ENCODE measurements at places on chromosomes 4 and X.

GRCh38 chr4:1669850-1670249 lies 14.3 kb downstream of the FAM53A start:
- no peak for DNase-seq

DNA sequence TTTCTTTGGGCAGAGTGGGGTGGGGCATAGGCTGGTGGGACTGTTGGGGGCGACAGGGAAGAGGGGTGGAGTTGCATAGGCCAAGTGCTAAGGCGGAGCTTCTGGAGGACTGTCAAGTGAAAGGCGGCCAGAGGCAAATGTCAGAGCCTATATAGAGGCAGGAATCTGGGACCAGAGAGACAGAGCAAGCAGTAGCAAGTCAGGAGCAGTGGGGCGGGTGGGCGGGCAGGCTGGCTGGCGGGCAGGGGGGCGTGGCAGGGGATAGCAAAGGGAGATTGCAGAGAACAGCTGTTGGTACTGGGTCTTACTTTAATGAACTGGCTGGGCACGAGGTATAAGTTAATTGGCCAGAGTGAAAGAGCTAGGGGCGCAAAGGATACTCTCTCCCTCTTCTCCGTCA lies 89.8 kb downstream of the RTL9 start:
- DNase-seq: no peak

GRCh38 chrX:153688506-153688905 lies 780 bp downstream of the SLC6A8 start:
- no peak for DNase-seq

- DNase-seq: no peak
These were observed 5.9 kb upstream of the GATB start for GRCh38 chr4:151766691-151767090.

DNA sequence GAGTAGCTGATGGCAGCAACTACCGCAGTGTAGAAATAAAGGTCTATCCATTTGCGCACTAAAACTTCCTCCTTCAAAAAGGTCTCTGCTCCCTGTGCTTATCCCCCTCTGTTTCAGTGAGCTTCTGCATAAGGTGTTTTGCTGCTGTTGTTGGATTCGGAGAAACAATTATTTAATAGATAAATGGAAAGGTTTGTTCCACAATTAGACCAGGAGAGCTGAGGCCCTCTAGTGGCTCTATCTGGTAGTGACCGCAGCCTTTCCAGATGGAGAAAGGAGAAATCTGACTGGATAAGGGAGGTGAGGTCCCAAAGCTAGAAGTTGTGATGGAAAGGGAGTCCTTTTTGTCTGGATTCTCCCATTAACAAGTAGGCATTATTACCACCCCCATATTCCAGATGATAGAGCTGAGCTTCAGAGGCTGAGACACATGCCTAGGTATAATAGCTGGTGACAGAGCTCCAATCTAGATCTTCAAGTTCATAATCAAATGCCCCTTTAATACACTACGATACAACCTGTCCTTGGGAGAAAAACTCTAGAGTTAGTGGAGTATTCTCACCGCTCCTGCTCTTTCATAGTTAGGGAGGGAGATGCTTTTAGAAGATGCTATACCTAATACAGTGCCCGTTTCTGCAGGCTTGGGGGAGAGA lies 5.1 kb upstream of the GABRQ start:
- no peak for DNase-seq

- no peak for DNase-seq
These were observed 121.7 kb downstream of the TEX13A start for GRCh38 chrX:105098812-105099211.

- no peak for DNase-seq
These were observed 1.6 kb upstream of the RBM46 start for GRCh38 chr4:154779362-154779947.

- no peak for DNase-seq
These were observed 86.5 kb downstream of the MAGED4 start for GRCh38 chrX:52271206-52271605.

DNA sequence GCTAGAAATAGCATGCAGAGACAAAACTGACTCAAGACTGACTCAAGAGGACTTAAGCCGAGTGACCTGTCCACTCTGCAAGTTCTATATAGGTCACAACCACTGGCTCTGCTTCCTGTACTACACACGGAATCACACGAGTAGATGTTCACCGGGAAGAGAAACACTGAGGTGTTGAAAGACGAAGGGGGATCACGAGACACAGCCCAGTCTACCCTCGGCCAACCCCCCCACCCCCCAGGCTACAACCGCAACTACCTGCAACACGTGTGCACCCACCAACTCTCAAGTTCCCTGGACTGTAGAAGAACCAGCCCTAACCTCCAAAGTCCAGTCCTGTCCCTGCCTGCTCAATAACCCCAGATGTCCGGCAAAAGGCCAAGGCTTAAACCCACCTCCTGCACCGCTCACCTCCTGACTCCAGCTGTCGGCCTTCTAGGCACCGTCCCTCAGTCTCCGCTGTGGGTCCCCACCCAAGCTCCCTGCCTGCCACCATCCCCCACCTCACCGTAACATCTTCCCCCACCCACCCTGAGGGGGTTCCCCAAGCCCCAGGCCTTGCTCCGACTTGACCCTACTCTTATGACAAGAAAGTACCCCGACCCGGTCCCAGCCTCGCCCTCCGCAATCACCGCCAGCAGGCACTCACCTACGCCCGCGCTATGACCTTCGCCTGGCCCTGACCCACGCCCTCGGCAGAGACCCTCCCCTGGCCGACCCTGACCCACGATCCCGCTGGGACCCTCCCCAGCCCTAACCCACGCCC lies 739 bp downstream of the GAK start:
- no peak for DNase-seq

DNA sequence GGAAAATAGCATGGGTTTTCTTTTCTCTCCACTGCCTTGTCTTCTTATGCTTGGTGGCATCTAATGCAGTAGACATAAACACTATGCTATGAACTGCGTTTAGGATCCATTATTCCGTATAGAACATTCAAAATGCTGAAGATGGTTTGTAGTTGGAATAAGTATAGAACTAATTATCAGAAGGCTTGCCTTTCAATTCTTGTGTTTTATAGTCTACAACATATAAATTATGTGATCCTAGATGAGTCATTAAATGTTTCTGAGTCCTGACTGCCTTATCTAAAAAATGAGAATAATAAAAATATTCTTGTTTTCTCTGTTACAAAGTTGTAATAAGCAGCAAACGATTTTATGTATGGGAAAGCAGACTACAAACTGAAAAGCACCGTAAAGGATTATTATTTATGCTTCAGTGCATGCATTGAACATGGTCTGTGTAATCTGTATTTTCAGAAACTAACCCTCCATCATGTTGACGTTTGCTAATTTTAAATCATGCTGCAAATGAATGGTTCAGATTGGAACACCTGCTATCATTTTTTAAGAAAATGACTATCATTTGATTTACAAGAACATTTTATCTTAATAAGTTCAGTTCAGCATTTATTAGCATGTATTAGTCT lies 335.9 kb upstream of the AADAT start:
- no peak for DNase-seq

GRCh38 chr4:26086621-26087441 lies 172.8 kb downstream of the SMIM20 start:
- DNase-seq: no peak

GRCh38 chr4:8916351-8916885 lies 44.8 kb upstream of the HMX1 start:
- DNase-seq: no peak

DNA sequence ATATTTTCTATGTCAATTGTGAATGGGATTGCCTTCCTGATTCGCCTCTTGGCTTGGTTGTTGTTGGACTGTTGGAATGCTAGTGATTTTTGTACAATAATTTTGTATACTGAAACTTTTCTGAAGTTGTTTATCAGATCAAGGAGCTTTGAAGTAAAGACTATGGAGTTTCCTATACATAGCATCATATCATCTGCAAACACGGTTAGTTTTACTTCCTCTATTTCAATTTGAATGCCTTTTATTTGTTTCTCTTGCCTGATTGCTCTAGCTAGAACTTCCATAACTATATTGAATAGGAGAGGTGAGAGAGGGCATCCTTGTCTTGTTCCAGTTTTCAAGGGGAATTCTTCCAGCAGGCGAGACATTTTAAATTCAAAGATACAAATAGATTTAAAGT lies 226.5 kb downstream of the FBXO8 start:
- DNase-seq: no peak

DNA sequence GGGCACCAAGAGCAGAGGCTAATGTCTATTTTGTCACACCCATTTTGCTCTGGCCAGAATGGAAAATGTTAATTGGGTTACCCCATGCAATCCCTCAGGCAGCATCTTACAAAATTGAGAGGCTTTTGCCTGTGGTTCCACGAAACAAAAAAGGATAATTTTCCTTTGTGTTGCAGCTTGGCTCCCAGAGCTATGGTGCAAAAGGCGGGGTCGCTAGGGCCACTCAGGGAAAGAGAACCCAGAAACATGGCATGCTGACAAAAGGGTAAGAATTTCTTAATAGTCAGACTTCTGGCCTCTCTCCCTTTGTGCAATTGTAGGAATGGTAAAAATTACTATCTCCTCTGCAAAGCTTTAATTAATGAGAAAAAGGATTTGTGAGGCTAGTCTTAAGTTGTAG lies 119.6 kb upstream of the BANK1 start:
- no peak for DNase-seq

GRCh38 chrX:45849261-45849862 lies 648.7 kb upstream of the DIPK2B start:
- no peak for DNase-seq

DNA sequence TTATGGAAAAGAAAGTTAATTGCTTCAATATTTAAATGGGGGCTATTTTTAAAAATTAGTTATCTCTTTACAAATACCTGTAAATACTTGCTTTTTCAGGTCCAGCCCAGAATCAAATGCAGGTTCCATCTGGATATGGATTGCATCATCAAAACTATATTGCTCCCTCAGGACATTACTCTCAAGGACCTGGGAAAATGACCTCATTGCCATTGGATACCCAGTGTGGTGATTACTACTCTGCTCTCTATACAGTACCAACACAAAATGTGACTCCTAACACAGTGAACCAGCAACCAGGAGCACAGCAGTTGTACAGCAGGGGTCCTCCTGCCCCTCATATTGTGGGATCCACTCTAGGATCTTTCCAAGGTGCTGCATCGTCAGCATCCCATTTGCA lies 29.2 kb downstream of the SEC24B start:
- no peak for DNase-seq

GRCh38 chrX:41240509-41240908 lies 93.5 kb upstream of the DDX3X start:
- no peak for DNase-seq

- no peak for DNase-seq
These were observed 247.0 kb upstream of the FTHL17 start for GRCh38 chrX:31318866-31319265.

Measured in GM12864 (cell line).